Gastroesophageal sphincter (tissue), 4 donors: ENCODE measurements at places on chromosomes 3 and 15.

GRCh38 chr3:140092848-140093536 is 158.0 kb downstream of the CLSTN2 start:
- no peaks in the 10 kb centered on the region for H3K27me3 ChIP-seq
- no peak overlapping the region for H3K27ac ChIP-seq
- H3K4me1 ChIP-seq, result peaks cover 21% of the 10 kb centered on the region
- no peak for ATAC-seq

DNA sequence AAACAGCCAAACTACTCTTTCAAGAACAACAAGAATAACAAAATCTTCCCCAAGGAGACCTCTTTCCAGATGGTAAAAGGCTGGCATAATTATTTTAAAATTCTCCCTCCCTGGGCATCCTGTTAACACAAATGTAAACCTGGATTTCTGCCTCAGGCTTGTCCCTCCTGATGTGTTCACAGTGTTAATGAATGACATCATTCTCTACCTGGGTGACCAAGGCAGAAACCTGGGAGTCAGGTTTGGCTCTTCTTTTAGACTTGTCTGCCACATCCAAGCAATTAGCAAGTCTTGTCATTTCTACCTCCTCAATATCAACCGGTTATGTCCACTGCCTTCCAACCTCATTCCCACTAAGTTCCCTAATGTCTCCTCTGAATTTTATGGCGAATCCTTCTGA is 368.7 kb upstream of the TBL1XR1 start:
- no peak overlapping the region for H3K4me3 ChIP-seq
- H3K36me3 ChIP-seq, result no peaks in the 10 kb centered on the region
- H3K27me3 ChIP-seq, result no peaks in the 10 kb centered on the region
- ATAC-seq, result no peak

GRCh38 chr3:189530822-189531221 is 100.4 kb upstream of the TP63 start:
- H3K4me1 ChIP-seq, result no peaks in the 10 kb centered on the region
- ATAC-seq, result no peak
- H3K36me3 ChIP-seq, result no peaks in the 10 kb centered on the region
- H3K27me3 ChIP-seq, result no peaks in the 10 kb centered on the region
- no peak overlapping the region for H3K27ac ChIP-seq

GRCh38 chr3:171257251-171258203 is 202.7 kb downstream of the TNIK start:
- no peak overlapping the region for H3K4me3 ChIP-seq
- peak; percentile 13 for ATAC-seq
- peak overlapping the region; percentile 59 for H3K27ac ChIP-seq

DNA sequence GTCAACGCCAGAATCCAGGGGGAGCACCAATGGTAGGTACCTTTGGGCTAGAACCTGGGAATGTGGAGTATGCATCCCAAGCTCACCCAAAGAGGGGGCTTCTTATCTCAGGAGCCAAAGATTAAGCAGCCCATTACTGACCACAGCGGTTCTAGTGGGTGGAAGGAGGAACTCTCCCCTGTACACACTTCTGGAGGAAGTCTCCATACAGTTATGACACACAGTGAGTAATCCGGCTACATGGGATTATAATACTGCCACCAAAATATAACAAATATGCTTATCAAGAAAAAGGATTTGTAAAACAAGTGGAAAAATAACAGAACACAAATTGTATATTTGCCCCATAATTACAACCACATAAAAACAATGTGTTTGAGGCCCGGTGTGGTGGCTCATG is 8.4 kb downstream of the MYO1E start:
- no peak for ATAC-seq
- no peaks in the 10 kb centered on the region for H3K36me3 ChIP-seq
- H3K27ac ChIP-seq, result no peak overlapping the region
- no peaks in the 10 kb centered on the region for H3K4me1 ChIP-seq
- H3K4me3 ChIP-seq, result no peak overlapping the region
- no peaks in the 10 kb centered on the region for H3K27me3 ChIP-seq

- no peak overlapping the region for H3K27ac ChIP-seq
- H3K36me3 ChIP-seq, result no peaks in the 10 kb centered on the region
- H3K27me3 ChIP-seq, result no peaks in the 10 kb centered on the region
- no peak overlapping the region for H3K4me3 ChIP-seq
Observed at GRCh38 chr3:55243678-55244077, 243.4 kb downstream of the WNT5A start.

DNA sequence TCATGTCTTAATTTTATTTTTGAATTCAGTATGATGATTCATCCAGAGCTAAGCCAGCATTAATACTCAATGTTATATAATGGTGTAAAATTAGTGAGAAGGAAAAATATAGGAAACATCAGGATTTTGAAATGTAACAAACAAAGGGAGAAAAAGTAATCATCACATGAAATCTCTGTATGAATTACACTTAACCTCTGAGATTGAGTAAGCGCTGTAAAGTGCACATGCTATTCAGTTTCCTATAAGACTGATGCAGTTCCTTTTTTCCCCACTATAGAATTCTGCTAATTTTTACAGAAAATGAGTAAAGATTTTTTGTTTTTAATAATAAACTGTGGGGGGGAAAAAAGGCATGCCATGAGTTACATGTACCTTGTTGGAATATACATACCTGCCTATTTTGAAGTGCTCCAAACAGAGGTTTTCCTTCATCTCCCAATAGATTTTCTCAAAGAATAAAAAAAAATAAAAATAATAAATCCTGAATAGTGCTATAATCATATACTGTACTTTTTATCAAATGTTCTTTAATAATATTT is 64.0 kb upstream of the TTBK2 start:
- no peak for ATAC-seq
- no peaks in the 10 kb centered on the region for H3K4me1 ChIP-seq
- H3K27me3 ChIP-seq, result no peaks in the 10 kb centered on the region
- H3K36me3 ChIP-seq, result peaks cover 7% of the 10 kb centered on the region
- H3K4me3 ChIP-seq, result no peak overlapping the region
- H3K27ac ChIP-seq, result no peak overlapping the region

DNA sequence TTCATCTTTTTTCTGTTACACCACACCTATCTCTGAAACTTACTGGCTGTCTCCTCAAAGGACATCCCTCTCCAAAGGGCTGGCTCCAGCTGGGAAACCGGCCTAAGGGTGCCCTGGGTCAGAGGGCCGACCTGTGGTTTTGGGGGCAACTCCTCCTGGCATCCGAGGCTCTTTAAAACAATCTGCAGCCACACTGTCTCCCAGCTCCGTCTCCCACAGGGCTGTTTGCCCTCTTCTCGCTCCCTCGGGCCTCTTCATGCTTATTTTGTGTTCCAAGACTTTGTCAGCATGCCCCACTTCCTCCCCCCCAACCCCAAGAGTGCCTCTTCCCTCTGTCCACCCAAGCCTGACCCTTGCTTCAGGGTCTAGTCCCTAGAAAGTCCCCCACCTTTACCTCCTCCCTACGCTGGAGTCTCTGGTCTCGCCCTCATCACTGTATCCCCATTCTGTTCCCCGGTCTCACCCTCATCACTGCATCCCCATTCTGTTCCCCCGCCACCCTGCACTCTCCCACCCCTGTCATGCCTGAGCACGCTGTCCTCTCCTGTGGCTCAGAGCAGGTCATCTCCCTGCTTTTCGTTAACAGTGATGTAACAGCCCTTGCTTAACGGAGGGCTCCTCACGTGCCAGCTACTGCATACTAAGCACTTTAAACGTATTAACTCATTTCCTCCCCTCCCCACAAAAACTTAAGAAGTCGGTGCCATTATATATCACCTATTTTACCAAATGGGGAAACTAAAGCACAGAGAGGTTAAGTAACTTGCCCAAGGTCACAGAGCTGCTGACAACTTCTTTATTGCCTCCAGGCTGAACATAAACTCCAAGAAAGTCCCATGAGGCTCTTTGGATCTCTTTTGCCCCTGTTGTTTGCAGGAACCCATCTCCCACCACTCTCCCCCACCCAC is 1.1 kb upstream of the CSK start:
- H3K27ac ChIP-seq, result no peak overlapping the region
- no peaks in the 10 kb centered on the region for H3K36me3 ChIP-seq
- H3K27me3 ChIP-seq, result no peaks in the 10 kb centered on the region
- no peak overlapping the region for H3K4me3 ChIP-seq
- no peak for ATAC-seq

DNA sequence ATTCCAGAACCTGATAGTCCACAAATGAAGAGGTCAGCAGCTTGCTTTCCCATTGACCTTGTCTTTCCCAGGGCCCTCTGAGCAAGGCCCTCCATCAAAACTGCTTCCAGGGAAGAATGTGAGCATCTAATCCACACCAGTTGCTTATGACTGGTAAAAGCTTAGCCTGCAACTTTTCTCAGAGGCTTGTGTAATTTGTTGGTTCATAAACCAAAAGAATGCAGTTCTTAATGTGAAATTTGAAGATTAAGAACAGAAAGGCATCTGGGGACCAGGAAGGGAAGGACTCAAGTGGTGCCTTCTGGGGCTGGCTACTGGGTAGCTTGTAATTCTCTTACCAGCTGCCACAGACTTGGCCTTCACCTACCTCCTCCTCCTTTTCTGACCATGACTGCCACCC is 60.9 kb upstream of the EIF1B start:
- H3K36me3 ChIP-seq, result no peaks in the 10 kb centered on the region
- no peak overlapping the region for H3K4me3 ChIP-seq
- no peaks in the 10 kb centered on the region for H3K27me3 ChIP-seq

GRCh38 chr15:79028411-79028964 is 62.1 kb downstream of the RASGRF1 start:
- no peaks in the 10 kb centered on the region for H3K4me1 ChIP-seq
- peaks cover 5% of the 10 kb centered on the region for H3K27me3 ChIP-seq
- H3K36me3 ChIP-seq, result no peaks in the 10 kb centered on the region
- H3K27ac ChIP-seq, result no peak overlapping the region
- no peak for ATAC-seq

GRCh38 chr15:78492872-78493271 is 14.5 kb upstream of the HYKK start:
- ATAC-seq, result no peak
- peaks cover 100% of the 10 kb centered on the region for H3K36me3 ChIP-seq
- no peaks in the 10 kb centered on the region for H3K27me3 ChIP-seq
- H3K4me1 ChIP-seq, result no peaks in the 10 kb centered on the region
- no peak overlapping the region for H3K4me3 ChIP-seq

DNA sequence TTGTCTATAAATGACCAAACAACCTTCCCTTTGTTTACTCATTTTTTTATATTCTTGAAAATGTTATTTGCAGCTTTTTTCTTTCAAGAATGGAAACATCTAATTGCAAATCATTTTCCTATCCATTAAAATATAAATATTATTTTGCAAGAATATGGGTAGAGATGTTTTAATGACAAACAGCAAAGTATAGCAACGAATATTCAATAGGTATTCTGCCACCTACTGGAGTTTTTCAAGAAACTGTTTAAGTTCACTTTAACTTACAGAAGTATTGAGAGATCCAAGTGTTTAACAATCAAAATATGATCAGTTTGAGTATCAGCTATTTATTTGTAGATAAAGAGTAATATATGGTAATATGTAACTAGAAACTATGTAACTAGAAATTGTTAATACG is 6.9 kb upstream of the EOGT start:
- no peak for ATAC-seq
- H3K4me1 ChIP-seq, result no peaks in the 10 kb centered on the region
- no peak overlapping the region for H3K27ac ChIP-seq
- H3K36me3 ChIP-seq, result peaks cover 57% of the 10 kb centered on the region
- H3K27me3 ChIP-seq, result no peaks in the 10 kb centered on the region

GRCh38 chr3:99388780-99389179 is 249.6 kb upstream of the COL8A1 start:
- no peak overlapping the region for H3K4me3 ChIP-seq
- no peaks in the 10 kb centered on the region for H3K27me3 ChIP-seq
- H3K27ac ChIP-seq, result no peak overlapping the region

DNA sequence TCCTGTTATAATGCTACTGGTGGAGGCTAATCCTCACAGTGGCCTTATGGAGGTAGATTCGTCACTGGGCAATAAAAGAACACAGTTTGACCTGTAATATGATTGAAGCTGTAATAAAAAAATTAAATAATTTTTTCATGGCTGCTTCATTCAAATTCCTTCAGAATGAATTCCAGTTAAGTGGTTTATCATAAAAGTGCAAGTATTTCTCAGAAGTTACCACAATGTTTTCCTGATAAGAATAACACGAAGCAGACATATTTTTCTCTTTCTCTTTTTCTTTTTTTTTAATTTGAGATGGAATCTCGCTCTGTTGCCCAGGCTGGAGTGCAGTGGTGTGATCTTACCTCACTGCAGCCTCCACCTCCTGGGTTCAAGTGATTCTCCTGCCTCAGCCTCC is 15.6 kb downstream of the B4GALT4 start:
- no peaks in the 10 kb centered on the region for H3K4me1 ChIP-seq
- no peak overlapping the region for H3K27ac ChIP-seq
- no peak overlapping the region for H3K4me3 ChIP-seq
- H3K27me3 ChIP-seq, result no peaks in the 10 kb centered on the region
- ATAC-seq, result no peak

DNA sequence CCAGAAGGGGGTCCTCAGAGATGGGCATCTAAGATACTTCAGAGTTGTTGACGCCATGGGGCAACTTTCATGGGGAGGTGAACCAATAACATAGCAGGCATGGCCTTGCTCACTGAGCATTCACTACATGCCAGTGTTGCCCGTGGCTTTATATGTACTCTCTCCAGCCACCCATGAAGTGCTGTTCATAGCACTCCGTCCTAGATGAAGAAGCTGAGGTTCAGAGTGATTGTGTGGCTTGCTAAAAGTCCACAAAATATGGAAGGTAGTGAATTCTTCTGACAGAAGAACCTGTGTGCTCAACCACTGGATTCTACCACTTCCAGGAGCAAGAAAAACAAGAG is 9.8 kb upstream of the SEMA4B start:
- H3K27me3 ChIP-seq, result no peaks in the 10 kb centered on the region
- peaks cover 6% of the 10 kb centered on the region for H3K36me3 ChIP-seq
- peak overlapping the region; percentile 86 for H3K27ac ChIP-seq

GRCh38 chr3:55489798-55490132 is 2.7 kb upstream of the WNT5A start:
- peaks cover 24% of the 10 kb centered on the region for H3K27me3 ChIP-seq
- ATAC-seq, result no peak
- no peak overlapping the region for H3K27ac ChIP-seq
- no peaks in the 10 kb centered on the region for H3K36me3 ChIP-seq

GRCh38 chr15:59521443-59521842 is 83.5 kb downstream of the FAM81A start:
- H3K27ac ChIP-seq, result no peak overlapping the region
- no peak overlapping the region for H3K4me3 ChIP-seq
- ATAC-seq, result no peak
- H3K36me3 ChIP-seq, result no peaks in the 10 kb centered on the region
- H3K4me1 ChIP-seq, result no peaks in the 10 kb centered on the region
